Ascending aorta (tissue), 2 donors: ENCODE measurements at places on chromosomes 6 and 20. TPM values are rescaled to one million over a fixed set of nuclear protein-coding genes. Genes with fewer than 3 reads are reported as not detected.

GRCh38 chr6:90890683-90891330 is 303.9 kb upstream of the MAP3K7 start:
- no peak for DNase-seq
- H3K27ac ChIP-seq = no peak overlapping the region
- H3K27me3 ChIP-seq = no peaks in the 10 kb centered on the region

DNA sequence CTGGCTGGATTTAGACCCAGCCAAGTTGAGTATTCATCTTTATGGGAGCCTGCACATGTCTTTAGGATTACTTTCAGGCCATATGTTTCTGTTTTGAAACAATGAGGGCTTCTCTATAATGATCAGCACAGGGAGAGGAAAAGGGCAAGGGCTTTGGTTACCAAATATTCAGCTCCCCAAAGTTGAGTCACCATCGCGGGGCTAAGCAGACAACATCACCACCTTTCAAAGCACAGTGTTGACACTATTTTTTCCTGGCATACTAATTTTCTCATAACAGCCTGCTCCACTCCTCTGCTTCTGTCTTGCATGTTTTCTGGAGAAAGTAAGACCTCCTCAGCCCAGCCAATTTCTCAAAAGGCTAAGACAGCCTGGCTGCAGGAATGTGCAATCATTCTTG is 4.9 kb downstream of the SCML4 start:
- no peak overlapping the region for H3K4me3 ChIP-seq
- H3K4me1 ChIP-seq = no peaks in the 10 kb centered on the region
- no peaks in the 10 kb centered on the region for H3K36me3 ChIP-seq
- H3K27ac ChIP-seq = no peak overlapping the region
- no peak for DNase-seq

GRCh38 chr20:58579819-58580473 is 64.7 kb upstream of the APCDD1L start:
- H3K4me3 ChIP-seq = no peak overlapping the region
- H3K27ac ChIP-seq = no peak overlapping the region
- no peaks in the 10 kb centered on the region for H3K36me3 ChIP-seq
- H3K4me1 ChIP-seq = no peaks in the 10 kb centered on the region
- no peak for DNase-seq

- H3K27me3 ChIP-seq = no peaks in the 10 kb centered on the region
- H3K4me1 ChIP-seq = no peaks in the 10 kb centered on the region
- H3K36me3 ChIP-seq = no peaks in the 10 kb centered on the region
These were observed 4.9 kb downstream of the TBXT start for GRCh38 chr6:166162599-166163342.

DNA sequence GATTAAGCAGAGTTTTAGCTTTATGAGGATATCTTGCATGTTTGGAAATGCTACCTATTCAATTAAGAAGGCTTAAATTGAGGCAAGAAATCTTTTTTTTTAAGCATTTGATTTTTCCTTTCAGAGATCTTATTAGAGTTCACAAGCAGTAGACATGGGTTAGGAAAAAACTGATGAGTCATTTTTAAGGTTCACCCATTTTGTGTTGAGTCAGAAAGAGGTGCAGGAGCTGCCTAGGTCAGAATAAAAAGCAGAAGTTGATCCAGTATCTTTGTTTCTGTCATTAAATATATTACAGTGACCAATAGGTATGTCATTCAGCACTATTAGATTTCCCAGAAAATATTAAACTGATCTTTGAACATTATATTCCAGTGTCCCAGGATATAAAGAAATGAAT is 306.8 kb downstream of the LMBRD1 start:
- no peak overlapping the region for H3K27ac ChIP-seq
- H3K4me1 ChIP-seq = no peaks in the 10 kb centered on the region
- H3K27me3 ChIP-seq = no peaks in the 10 kb centered on the region
- no peak overlapping the region for H3K4me3 ChIP-seq
- no peak for DNase-seq

GRCh38 chr6:154350293-154350692 is 6.3 kb downstream of the IPCEF1 start:
- H3K27ac ChIP-seq = no peak overlapping the region
- no peaks in the 10 kb centered on the region for H3K4me1 ChIP-seq

DNA sequence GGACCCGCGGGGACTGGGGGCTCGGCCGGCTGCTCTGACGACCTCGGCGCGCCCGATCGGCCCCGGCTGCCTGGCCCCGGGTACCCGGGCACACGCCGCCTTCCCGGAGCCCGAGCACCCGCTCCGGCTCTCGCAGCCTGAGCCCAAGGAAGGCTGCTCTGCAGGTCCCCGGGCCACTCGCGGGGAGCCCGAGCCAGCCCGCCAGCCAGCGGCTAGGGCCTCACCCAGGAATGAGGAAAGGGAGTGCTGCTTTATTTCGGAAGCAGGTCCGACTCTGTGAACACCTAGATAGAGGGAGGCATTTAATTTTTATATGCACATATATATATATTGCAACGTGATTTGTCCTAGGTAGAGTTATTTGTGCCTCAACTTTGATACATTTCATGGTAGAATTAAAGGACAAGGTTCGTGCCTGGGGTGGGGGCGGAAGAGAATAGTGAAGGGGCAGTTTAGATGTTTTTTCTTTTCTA is 15.5 kb downstream of the FOXA2 start:
- no peaks in the 10 kb centered on the region for H3K4me1 ChIP-seq
- no peaks in the 10 kb centered on the region for H3K36me3 ChIP-seq
- H3K4me3 ChIP-seq = peak overlapping the region; percentile 16

DNA sequence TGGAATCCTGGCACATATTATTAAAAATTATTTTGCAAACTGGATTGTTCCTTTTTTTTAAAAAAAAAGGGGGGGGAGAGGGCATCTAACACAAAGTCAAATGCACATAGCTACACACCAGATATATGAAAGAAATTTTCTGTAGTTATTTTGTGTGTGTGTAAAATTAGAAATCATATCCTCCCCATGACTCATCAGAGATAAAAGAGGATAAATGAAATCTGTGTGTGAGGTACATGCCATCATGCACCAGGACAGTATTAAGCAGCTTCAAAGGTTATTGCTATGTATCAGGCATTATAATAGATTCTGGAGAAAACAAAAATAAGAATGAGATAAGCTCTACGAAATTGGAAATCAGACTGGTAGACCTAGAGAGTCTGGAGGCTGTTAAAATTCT is 5.2 kb downstream of the BTBD9 start:
- H3K36me3 ChIP-seq = no peaks in the 10 kb centered on the region
- H3K27ac ChIP-seq = no peak overlapping the region
- H3K4me1 ChIP-seq = peaks cover 3% of the 10 kb centered on the region
- no peak for DNase-seq
- H3K4me3 ChIP-seq = no peak overlapping the region

- H3K27ac ChIP-seq = no peak overlapping the region
- no peak overlapping the region for H3K4me3 ChIP-seq
- H3K27me3 ChIP-seq = no peaks in the 10 kb centered on the region
- no peak for DNase-seq
- no peaks in the 10 kb centered on the region for H3K36me3 ChIP-seq
These were observed 73.9 kb downstream of the PTPRK start for GRCh38 chr6:128446497-128446896.

GRCh38 chr6:33595001-33595846 is 15.1 kb upstream of the BAK1 start:
- H3K4me1 ChIP-seq = no peaks in the 10 kb centered on the region
- no peaks in the 10 kb centered on the region for H3K27me3 ChIP-seq
- H3K36me3 ChIP-seq = no peaks in the 10 kb centered on the region
- DNase-seq = no peak
- H3K4me3 ChIP-seq = no peak overlapping the region

DNA sequence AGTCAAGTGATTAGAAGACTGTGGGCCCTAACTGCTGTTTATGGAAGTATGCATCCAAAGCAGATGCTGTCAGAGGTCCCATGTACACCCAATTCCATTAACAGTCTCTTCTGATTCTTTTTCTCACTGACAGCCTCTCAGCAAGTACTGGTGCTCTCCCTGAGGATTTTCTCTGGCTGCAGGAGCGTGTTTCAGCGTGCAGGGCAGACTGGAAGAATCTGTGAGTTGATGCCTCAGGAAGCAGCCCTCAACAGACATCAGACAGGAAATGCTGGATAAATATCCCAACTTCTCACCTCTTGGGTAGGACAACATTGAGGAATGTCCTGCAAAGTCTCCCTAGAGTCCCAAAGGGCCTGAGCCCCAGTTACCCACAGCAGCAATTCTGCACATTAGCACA is 40.8 kb downstream of the ANKEF1 start:
- no peak overlapping the region for H3K4me3 ChIP-seq
- no peaks in the 10 kb centered on the region for H3K36me3 ChIP-seq
- no peak for DNase-seq

- DNase-seq = no peak
- no peak overlapping the region for H3K27ac ChIP-seq
- peaks cover 12% of the 10 kb centered on the region for H3K27me3 ChIP-seq
- peak overlapping the region; percentile 77 for H3K4me3 ChIP-seq
- H3K4me1 ChIP-seq = peaks cover 14% of the 10 kb centered on the region
These were observed 4.9 kb downstream of the MTCL3 start for GRCh38 chr6:127514179-127514772.

- H3K27ac ChIP-seq = no peak overlapping the region
- no peaks in the 10 kb centered on the region for H3K36me3 ChIP-seq
- H3K27me3 ChIP-seq = no peaks in the 10 kb centered on the region
- DNase-seq = no peak
- H3K4me1 ChIP-seq = no peaks in the 10 kb centered on the region
These were observed 511.3 kb downstream of the PHF3 start for GRCh38 chr6:64146876-64147275.

- H3K4me1 ChIP-seq = no peaks in the 10 kb centered on the region
- H3K27me3 ChIP-seq = no peaks in the 10 kb centered on the region
- H3K36me3 ChIP-seq = no peaks in the 10 kb centered on the region
- no peak overlapping the region for H3K27ac ChIP-seq
- DNase-seq = no peak
- no peak overlapping the region for H3K4me3 ChIP-seq
These were observed 8.4 kb downstream of the SOX4 start for GRCh38 chr6:21601932-21602390.

- H3K36me3 ChIP-seq = no peaks in the 10 kb centered on the region
- no peak for DNase-seq
- H3K27me3 ChIP-seq = no peaks in the 10 kb centered on the region
- H3K27ac ChIP-seq = no peak overlapping the region
- no peak overlapping the region for H3K4me3 ChIP-seq
These were observed 527.5 kb downstream of the PRKN start for GRCh38 chr6:162200041-162200440.

GRCh38 chr20:59481067-59481466 is 123.3 kb upstream of the PHACTR3 start:
- DNase-seq = no peak
- H3K36me3 ChIP-seq = no peaks in the 10 kb centered on the region
- no peak overlapping the region for H3K27ac ChIP-seq
- no peak overlapping the region for H3K4me3 ChIP-seq
- no peaks in the 10 kb centered on the region for H3K4me1 ChIP-seq

GRCh38 chr6:140854318-140854717 is 1278.4 kb upstream of the GJE1 start:
- no peaks in the 10 kb centered on the region for H3K36me3 ChIP-seq
- H3K27me3 ChIP-seq = no peaks in the 10 kb centered on the region
- H3K27ac ChIP-seq = no peak overlapping the region
- H3K4me3 ChIP-seq = no peak overlapping the region
- no peaks in the 10 kb centered on the region for H3K4me1 ChIP-seq

GRCh38 chr6:7777074-7777473 is 51.2 kb downstream of the BMP6 start:
- no peak for DNase-seq
- no peaks in the 10 kb centered on the region for H3K27me3 ChIP-seq
- no peaks in the 10 kb centered on the region for H3K36me3 ChIP-seq
- H3K4me1 ChIP-seq = no peaks in the 10 kb centered on the region
- H3K27ac ChIP-seq = no peak overlapping the region

- no peak for DNase-seq
- H3K27ac ChIP-seq = no peak overlapping the region
- no peaks in the 10 kb centered on the region for H3K4me1 ChIP-seq
These were observed 210.8 kb upstream of the EXOC2 start for GRCh38 chr6:903761-904160.

DNA sequence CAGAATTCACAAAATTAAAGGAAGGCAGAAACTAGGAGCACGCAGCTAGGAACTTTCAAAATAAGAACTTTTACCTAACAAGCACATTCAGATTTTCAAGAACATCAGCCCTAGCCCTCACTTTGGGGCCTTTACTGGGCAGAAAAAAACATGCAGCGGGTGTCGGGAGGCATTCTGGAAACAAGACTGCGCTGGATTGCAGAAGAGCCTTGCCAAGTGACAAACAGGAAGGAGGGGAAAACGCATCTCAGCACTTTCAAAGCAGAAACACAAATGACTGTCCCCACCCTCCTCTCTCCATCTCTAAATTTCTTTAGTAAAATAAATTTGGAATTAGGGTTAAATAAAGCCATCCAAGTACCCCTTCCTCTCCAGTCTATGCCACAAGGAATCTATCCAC is 74.6 kb upstream of the RREB1 start:
- H3K4me1 ChIP-seq = no peaks in the 10 kb centered on the region
- no peaks in the 10 kb centered on the region for H3K27me3 ChIP-seq
- H3K36me3 ChIP-seq = no peaks in the 10 kb centered on the region

- H3K27me3 ChIP-seq = no peaks in the 10 kb centered on the region
- H3K27ac ChIP-seq = no peak overlapping the region
- H3K4me1 ChIP-seq = no peaks in the 10 kb centered on the region
These were observed 28.3 kb downstream of the GLP1R start for GRCh38 chr6:39076623-39077535.

DNA sequence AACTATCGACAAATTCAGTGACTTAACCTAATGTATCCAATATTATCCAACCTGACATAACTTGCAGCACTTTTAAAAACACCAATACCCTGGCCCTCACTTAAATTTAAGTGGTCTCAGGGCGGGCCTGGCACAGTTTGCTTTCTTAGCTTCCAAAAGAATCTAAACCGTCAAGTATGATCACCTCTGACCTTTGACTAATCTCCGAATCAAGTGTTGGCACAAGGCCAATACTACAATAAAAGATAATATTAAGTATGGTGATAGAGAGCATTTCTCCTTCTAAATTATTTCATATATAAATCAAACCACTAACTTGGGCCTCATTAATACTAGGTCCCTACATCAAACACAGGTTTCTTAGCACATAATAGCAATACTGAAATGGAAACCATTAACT is 153.0 kb downstream of the PTPRK start:
- H3K4me3 ChIP-seq = no peak overlapping the region
- H3K4me1 ChIP-seq = peaks cover 3% of the 10 kb centered on the region
- H3K27me3 ChIP-seq = no peaks in the 10 kb centered on the region

SLCO4A1 gene
- 160 TPM for total RNA-seq

TRAPPC3L gene
- total RNA-seq = not detected

CGAS gene
- 15.9 TPM for total RNA-seq

HLA-DQB1 gene
- total RNA-seq = 3.5 TPM

SLC17A3 gene
- total RNA-seq = not detected

KCNK16 gene
- total RNA-seq = not detected

ZSCAN12 gene
- total RNA-seq = 5.3 TPM

GPSM3 gene
- total RNA-seq = 19.4 TPM

ASXL1 gene
- 37.4 TPM for total RNA-seq

MUC22 gene
- total RNA-seq = not detected

HCK gene
- total RNA-seq = 16.8 TPM

C6orf141 gene
- not detected for total RNA-seq
